ENCODE measurements at places on chromosomes 13 and 19. TPM values are rescaled to one million over a fixed set of nuclear protein-coding genes. Genes with fewer than 3 reads are reported as not detected.

Gene NPAS1
- polyA plus RNA-seq, result 5.2 TPM

Gene ANGPTL4
- polyA plus RNA-seq, result 11.8 TPM

Gene URAD
- polyA plus RNA-seq, result not detected

Gene WDR87
- polyA plus RNA-seq, result 0.14 TPM

Gene CTU1
- polyA plus RNA-seq, result 6.4 TPM

Gene RFXAP
- 15.0 TPM for polyA plus RNA-seq

Gene PRSS57
- not detected for polyA plus RNA-seq

Gene KASH5
- 0.40 TPM for polyA plus RNA-seq

Gene ZNF626
- 17.5 TPM for polyA plus RNA-seq

Gene CYP4F11
- polyA plus RNA-seq, result not detected

Gene NEK5
- polyA plus RNA-seq, result 7.6 TPM

Gene RFPL4A
- polyA plus RNA-seq, result not detected

Gene ZNF575
- 11.2 TPM for polyA plus RNA-seq

Gene FPR3
- polyA plus RNA-seq, result not detected

Gene TMEM145
- 119 TPM for polyA plus RNA-seq

Gene ZNF556
- polyA plus RNA-seq, result 0.59 TPM

Gene GAPDHS
- not detected for polyA plus RNA-seq

Gene ZGLP1
- 11.0 TPM for polyA plus RNA-seq

Gene ZNF552
- polyA plus RNA-seq, result 3.4 TPM
